ENCODE measurements at places on chromosomes 7 and 10.

DNA sequence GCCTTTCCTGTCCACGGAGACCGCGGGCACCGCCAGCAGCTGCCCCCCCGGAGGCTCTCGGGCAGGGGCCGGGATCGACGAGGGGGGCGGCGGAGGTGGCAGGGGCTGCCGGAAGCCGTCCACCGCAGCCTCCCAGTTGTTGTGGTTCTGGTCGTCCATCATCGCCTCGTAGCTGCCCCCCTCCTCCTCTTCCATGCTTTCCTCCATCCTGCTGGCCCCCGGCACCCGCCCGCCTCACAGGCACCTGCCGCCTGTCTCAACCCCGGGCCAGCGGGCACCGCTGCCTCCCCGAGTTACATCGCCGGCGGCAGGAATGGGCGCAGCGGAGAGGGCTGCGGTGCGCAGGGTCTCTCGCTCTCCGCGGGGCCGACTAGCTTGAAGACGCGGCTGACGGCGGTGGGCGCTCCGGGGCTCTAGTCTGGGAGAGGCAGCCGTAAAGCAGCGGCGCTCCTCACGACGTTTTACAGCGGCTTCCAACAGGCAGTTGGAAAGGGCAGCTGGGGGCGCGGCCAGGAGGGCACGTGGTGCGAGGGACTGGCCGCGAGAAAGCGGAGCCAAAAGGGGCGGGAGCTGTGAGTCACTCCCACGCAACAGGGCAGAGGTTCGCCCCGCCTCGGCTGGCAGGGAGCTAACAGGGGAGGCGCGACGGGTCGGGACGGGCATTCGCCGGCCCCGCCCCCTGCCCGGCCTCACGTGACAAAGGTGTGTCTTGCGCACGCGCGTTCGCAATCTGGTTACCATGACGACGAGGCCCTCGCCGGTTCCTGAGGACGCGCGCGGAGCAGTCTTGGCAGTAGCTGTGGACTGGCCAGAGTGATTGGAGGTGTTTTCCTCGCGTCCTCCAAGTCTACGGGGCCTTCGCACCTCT is at the start of gene CACUL1:
CACUL1 (minus strand) TSS at position 415 of the 868 bp plus-strand sequence; CDS start at position 207, 208 bp downstream.
- DNase-seq, result peak; percentile 100

DNA sequence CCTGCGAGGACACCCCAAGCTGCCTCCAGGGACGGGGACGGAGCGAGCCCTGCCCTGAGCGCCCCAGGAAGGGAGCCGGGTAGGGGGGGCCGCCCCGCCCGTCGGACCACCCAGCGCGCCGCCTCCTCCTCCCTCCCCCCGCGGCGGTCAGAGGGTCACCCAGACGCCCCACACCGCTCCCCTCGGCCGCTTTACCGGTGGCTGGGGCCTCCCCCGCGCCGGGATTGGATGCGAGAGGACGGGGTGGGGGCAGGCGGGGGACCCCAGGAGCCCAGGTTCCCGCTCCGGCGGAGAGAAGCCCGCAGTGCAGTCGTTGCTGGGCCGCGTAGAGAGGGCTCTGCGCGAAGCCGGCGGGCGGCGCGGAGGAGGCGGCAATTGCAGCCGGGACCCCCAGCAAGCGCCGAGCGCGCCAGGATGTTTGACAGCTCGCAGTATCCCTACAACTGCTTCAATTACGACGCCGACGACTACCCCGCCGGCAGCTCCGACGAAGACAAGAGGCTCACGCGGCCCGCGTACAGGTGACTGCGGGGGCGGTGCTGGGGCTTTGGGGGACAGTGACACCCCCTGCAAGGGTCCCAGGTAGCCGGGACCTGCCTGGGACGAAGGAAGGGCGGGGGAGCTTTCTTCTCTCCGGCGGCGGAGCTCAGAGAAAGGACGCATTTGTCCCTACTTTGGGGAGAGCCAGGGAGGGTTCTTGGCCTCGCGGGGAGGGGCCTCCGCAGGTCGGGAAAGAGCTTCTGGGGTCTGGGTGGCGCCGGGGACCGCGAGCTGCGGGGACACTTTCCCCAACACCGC is at the start of gene FOXL3:
FOXL3 (plus strand) TSS at position 415 of the 798 bp plus-strand sequence; CDS start at position 415, 0 bp downstream.
- DNase-seq, result no peak

- peak; percentile 92 for DNase-seq
Measured at GRCh38 chr10:80289451-80290287, at the start of gene MAT1A. Gene MAT1A, minus strand, starts transcription at chr10:80289658. Its CDS starts 235 bp downstream, at chr10:80289423.

- peak; percentile 63 for DNase-seq
Measured at GRCh38 chr10:12194752-12195271, 879 bp downstream of the NUDT5 start.

GRCh38 chr10:114779803-114780576 is 41.6 kb upstream of the FHIP2A start:
- peak; percentile 76 for DNase-seq

GRCh38 chr7:126605553-126605952 is 647.2 kb downstream of the GRM8 start:
- DNase-seq, result peak; percentile 76

- no peak for DNase-seq
Measured at GRCh38 chr7:23529262-23529859, 2.4 kb downstream of the TRA2A start.

- peak; percentile 48 for DNase-seq
Measured at GRCh38 chr10:93406364-93407145, 75.6 kb downstream of the MYOF start.
